ENCODE measurements at places on chromosomes 2 and 18. TPM values are rescaled to one million over a fixed set of nuclear protein-coding genes. Genes with fewer than 3 reads are reported as not detected.

Gene ANKRD30BL
- not detected for total RNA-seq

Gene PROKR1
- total RNA-seq = not detected

Gene ABCG5
- not detected for total RNA-seq

Gene TM4SF20
- total RNA-seq = not detected

Gene IMPA2
- 29.4 TPM for total RNA-seq

Gene IL36G
- total RNA-seq = not detected

Gene ICOS
- not detected for total RNA-seq

Gene NAT8
- total RNA-seq = not detected

Gene TUBB8B
- not detected for total RNA-seq

Gene APLF
- 17.8 TPM for total RNA-seq

Gene GAL3ST2
- not detected for total RNA-seq

Gene UGT1A9
- not detected for total RNA-seq

DNA sequence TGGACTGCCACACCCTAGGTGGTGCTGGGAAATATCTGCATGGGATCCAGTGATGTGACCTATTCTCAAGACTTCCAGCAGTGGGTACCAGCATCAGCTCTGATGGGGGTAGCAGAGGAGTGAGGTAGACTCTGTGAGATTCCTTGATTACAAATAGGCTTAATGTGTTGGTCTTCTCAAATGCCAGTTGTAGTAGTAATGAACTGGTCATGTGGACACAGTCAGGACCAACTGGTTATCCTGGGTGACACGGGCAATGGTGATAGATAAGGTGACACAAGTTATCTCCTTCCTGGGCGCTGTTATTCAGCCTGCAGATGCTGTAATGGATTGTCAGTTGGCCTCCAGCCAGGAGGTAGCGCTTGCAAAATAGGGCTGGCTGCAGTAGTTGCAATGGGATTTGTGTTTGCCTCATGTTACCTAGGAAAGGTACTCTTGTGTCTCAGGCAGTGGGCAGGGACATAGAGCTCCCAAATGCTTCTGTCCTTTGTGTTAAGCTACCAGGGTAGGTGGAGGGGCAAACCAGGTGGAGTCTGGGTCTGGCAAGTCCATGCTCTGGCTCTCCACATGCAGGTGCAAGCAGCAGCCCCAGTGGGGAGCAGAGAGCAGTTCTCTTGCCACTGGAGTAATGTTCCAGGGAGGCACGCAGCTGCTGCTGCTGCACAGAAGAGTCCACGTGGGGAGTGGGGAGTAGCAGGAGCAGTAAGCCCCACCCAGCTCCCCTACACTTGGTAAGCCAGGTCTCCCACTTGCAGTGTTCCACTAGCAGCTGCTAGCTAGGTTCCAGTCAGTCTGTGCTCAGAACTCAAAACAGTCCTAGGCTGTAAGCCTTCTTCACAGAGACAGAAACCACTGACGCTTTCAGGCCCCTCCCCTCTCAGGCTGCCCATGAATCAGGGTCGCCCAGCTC is 505.4 kb upstream of the DDX18 start:
- no peak for DNase-seq

- no peak for DNase-seq
Measured at GRCh38 chr2:155733091-155733853, 599.2 kb downstream of the NR4A2 start.

GRCh38 chr2:126946318-126947102 is 47.8 kb downstream of the TEX51 start:
- DNase-seq = no peak

DNA sequence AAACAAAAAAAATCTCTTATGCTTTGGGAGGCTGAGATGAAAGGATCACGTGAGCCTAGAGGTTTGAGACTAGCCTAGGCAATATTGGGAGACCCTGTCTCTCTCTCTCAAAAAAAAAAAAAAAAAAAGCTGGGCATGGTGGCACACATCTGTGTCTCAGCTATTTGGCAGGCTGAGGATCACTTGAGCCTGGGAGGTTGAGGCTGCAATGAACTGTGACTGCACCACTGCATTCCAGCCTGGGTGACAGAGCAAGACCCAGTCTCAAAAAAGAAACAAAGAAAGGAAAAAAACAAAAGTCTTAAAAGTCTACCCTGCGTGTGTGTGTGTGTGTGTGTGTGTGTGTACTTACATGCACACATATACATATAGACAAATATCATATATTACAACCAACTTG is 25.3 kb upstream of the OR6B3 start:
- DNase-seq = no peak

DNA sequence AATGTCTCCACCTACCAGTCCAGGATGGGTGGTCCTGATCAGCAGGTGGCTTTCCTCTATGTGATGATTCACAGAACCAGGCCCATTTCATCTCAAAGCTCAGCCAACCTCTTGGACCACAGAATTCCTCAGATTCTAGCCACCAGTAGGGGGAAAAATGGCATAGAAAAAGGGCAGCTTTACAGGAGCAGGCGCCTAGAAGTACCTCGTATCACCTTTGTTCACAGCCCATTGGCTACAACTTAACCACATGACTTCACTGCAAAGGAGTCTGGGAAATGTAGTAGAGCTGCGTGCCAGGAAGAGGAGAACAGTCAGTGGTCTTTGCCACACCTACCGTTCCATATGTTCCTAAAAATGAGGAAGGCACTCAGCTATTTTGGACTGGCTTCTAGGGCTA is 62.8 kb upstream of the DTNA start:
- DNase-seq = no peak

DNA sequence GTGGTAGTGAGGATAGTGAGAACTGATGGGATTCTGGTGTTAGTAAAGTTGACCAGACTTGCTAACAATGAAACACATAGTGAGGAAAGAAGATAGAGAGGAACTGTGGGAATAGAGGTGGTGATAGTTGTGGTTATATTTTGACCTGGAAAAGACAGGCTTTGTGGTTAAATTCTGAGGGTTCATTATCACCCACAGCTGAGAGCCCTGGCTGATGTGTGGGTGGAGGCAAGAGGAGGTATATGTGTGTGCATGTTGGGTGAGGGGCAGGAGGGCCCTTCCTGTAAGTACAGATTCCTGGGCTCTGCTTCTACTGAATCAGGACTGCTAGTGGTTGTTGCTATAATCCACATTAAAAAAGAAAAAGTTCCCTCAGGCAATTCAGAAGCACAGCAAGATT is 26.2 kb upstream of the TMEM163 start:
- no peak for DNase-seq

DNA sequence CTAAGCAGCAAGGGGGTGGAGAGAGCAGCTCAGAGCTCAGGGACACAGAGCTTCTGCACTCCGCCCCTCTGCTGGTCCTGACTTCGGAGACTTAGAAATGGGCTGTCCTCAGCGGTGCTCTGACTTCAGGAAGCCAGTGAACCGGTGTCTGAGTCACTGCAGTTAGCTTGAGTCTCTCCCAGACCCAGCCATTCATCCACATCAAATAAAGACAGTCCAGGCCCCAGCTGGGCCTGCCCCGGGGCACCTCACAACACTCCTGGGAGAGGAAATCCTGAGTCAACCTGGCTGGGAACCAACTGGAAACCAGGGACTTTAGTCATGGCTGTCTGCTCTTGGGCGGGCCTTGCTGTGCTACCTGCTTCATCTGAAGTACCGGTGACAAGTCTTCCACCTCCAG is 5.4 kb upstream of the ITGB6 start:
- peak; percentile 71 for DNase-seq

- DNase-seq = no peak
Measured at GRCh38 chr2:210459880-210460279, 16.7 kb downstream of the LANCL1 start.

- no peak for DNase-seq
Measured at GRCh38 chr2:219362072-219362471, 25.6 kb downstream of the DNPEP start.

DNA sequence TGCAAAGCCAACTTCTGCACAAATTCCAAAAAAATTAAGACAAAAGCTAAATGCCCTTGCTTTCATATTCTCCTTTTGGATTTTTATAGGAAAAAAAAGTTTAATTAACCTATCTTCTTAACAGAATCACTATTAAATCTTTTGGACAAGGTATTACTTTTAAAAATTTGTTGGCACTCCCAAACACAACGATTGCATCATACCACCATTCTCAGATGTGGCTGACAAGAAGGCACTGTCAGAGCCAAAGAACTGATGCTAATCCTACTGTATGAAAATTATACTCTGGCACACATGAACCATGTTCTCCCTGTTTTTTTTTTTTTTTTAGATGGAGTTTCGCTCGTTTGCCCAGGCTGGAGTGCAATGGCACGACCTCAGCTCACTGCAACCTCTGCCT is 58.4 kb downstream of the NOL10 start:
- no peak for DNase-seq

DNA sequence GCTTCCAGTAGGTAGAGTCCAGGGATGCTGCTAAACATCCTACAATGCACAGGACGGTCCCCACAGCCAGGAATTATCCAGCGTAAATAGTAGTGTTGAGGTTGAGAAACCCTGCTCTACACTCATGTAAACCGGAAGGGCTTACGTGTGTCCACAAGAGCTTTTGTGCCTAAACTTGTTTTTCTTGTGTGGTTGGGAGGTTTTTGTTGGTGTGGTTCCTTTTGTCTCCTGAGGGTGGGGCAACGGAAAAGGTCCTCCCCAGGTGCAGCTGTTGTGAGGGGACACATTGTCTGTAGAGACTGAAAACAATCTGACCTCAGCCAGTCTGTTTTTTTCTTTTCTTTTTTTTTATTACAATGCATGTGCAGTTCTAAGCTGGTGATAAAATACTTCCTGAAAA is 72.7 kb upstream of the MGAT5 start:
- no peak for DNase-seq

- no peak for DNase-seq
Measured at GRCh38 chr2:227007940-227008339, 156.1 kb downstream of the COL4A4 start.

DNA sequence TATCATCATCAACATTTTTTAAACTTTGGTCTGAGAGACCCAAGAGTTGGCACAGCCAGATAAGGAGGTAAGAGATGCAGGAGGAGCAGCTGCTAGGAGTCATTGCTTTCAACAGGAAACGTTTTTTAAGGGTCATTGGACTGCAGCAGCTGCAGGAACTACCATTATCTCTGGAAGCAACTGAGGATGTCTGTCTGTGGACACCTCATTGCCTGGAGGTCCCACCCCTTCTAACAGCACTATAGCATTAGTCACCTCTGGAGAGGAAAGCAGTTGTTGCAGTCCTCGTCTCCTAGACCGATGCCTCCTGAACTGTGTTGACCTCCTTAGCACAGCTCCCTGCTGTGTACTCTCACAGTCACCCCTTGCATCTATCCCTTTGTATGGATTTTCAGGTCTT is 21.5 kb upstream of the FSHR start:
- DNase-seq = no peak

GRCh38 chr2:16773080-16773713 is 107.6 kb upstream of the CYRIA start:
- no peak for DNase-seq

GRCh38 chr2:236728916-236729670 is 159.5 kb downstream of the ACKR3 start:
- no peak for DNase-seq

DNA sequence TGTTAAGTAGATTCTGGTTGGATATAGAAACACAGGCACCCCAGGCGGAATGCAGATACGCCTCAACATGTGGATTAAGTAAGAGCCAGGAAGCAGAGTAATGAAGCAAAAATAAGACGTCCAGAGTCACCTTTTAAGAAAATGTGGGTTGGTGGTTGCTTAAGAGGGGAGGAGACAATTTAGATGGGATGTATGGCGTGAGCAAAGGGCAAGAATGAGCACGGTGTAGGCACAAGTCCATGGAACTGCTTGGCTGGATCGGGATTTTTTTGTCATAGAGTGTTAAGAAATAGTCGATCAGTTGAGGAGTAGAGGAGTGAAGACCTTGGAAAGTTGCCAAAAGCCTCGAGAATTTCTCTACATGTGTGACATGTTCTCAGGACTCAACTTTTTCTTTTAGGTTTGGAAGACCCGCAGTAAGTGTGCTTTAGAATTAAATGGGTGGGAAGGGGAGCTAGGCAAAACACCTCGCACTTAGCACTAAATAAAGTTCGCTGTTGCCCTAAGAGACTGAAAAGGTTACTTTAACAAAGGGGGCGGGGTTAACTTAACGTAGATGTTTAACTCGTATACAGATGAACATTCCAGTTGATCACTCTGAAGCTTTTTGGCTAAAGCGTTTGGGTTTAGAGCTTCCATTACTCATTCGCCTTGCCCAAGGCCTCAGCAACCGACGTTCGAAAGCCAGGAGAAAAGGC is 716 bp upstream of the SLC39A10 start:
- DNase-seq = no peak

GRCh38 chr2:158509928-158510797 is 53.4 kb downstream of the PKP4 start:
- DNase-seq = no peak

DNA sequence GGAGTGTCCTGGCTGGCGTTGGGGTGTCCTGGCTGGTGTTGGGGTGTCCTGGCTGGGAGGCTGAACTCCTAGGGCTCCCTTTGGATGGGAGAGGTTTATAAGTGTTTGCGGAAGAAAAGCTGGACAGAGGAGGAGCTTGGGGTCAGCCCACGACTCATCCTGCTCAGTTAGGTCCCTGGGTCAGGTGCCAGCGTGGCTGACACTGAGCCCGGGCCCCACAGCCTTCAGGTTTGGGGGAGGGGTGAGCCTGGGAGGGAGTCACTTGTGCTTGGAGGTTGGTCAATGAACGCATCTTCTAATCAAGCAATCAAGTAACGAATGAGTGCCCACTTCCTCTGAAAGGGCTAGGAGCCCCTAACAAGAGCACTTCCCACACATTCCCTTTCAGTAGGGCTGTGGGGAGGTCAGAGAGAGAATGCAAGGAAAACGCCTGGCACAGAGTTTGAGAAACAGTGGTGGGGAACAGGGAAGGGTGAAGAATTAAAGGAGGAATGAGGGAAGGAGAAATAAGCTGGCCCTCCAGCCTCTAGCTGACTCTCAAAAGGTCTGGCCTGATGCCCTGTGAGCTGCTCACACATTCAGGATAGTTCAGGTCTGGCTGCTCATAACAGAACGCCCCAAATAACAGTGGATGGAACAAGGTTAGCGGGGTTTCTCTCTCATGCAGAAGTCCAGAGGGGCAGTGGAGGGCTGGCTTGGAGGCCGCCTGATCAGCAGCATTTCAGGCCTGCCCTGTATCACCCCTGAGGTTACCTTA is 670 bp downstream of the KCNIP3 start:
- DNase-seq = no peak

GRCh38 chr2:159614534-159615366 is 1.6 kb downstream of the BAZ2B start:
- DNase-seq = no peak

- DNase-seq = no peak
Measured at GRCh38 chr2:157995117-157995516, 106.6 kb upstream of the UPP2 start.

DNA sequence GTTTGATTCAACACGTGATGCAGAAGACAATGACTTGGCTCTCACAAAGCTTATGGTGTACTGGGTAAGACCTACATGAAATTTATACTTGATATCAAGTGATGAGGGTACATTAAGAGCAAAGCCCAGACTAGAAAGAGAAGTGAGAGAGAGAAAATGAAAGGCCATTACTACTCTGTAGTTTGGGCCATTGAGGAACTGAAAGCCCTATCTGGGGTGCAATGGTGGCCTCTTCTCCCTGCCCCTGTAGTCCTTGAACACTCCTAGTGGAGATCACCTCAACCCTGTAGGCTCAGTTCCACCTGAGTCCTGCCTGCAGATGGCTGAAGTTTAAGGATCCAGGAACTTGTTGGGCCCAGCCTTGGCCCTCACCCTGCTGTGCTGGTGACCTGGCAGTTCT is 569.8 kb upstream of the MEX3C start:
- DNase-seq = no peak

GRCh38 chr18:12391487-12392165 is 14.6 kb upstream of the AFG3L2 start:
- peak; percentile 75 for DNase-seq

- DNase-seq = no peak
Measured at GRCh38 chr2:108965540-108966289, 23.3 kb downstream of the EDAR start.

GRCh38 chr2:225030203-225030602 is 12.1 kb downstream of the DOCK10 start:
- DNase-seq = no peak
